ENCODE measurements at places on chromosomes 11 and 22.

GRCh38 chr11:61024938-61025820, 53.7 kb downstream of the CD6 start:
- DNase-seq: no peak

DNA sequence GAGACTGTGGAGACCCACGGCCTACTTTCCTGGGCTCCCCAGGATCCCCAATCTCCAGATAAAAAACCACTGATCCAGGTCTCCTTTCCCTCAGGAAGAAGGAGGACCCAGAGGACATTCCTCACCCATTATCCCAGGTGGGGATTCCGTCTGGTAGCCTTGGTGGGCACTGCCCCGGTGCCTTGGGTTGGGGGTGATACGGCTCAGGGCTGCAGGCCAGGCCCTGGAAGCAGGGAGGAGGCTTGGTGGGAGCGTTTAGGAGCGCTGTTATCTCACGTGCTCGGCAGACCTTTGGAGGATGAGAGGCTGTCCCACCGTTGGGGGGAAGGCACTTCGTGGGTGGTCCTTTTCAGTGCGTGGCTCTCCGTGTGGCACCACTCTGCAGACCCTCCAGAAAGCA, 926.3 kb downstream of the BRD1 start:
- no peak for DNase-seq

- no peak for DNase-seq
Measured at GRCh38 chr11:60125956-60126585, 37.6 kb downstream of the MS4A2 start.

- no peak for DNase-seq
Measured at GRCh38 chr11:9693801-9694553, 30.1 kb downstream of the SWAP70 start.

- no peak for DNase-seq
Measured at GRCh38 chr11:2138068-2138430, 1.1 kb downstream of the IGF2 start.

All from stimulated activated CD4-positive, alpha-beta T cell treated with anti-CD3 and anti-CD28 coated beads, Interleukin-1b, Interleukin-23, amount 100 ng/mL, for 24 hours (primary cell).